ENCODE measurements at places on chromosomes 2 and 18.

DNA sequence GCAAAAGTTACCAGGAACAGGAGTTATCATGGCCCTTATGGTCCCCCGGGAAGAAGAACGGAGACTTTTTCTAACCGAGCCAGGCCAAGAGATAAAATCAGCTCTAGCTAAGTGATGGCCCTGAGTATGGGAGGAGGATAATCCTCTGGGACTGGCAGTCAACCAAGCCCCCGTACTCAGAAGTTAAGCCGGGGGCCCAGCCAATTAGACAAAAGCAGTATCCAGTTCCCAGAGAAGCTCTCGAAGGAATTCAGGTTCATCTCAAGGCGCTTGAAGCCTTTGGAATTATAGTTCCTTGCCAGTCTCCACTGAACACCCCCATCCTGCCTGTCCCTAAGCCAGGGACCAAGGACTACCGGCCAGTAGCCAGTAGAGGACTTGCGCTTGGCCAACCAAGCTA, 365.3 kb upstream of the TCF4 start:
- no peak for DNase-seq

- DNase-seq, result no peak
Measured at GRCh38 chr2:9599430-9599829, 31.4 kb downstream of the YWHAQ start.

DNA sequence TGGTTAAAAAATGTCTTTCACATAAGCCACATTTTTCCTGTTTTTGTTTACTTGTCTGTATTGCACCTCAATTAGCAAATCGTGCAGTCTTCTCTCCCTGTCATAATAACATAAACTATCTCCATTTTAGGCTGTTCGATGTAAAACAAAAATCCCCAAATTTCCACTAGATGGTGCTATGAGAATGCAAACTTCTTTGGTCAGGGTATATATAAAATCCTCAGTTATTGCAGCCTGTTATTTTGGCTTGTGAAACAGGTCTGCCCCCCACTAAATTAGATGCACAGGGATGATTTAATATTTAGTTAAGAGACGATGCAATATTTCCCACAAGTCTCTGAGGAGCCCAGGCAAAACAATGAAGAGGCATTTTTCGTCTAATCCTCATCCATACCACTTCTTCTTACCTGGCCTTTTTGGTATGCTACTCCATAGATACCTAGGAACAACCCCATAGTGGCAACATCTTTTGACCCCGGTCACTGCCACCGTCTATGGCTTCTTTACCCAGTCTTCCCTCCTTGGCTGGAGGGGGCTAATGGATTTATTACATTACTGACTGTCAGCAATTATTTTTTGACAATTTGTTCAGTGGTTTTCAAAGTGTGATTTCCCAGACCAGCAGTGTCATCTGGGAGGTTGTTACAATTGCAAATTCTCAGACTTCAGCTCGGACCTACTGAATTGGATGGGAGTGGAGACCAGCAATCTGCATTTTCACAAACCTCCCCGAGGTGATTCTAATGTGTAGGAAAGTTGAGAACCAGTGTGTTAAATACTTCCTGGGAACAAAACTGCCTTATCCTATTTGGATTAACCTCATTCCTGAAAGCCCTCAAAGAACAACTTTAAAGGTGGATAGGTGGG, 117.4 kb upstream of the CWC22 start:
- DNase-seq, result no peak

DNA sequence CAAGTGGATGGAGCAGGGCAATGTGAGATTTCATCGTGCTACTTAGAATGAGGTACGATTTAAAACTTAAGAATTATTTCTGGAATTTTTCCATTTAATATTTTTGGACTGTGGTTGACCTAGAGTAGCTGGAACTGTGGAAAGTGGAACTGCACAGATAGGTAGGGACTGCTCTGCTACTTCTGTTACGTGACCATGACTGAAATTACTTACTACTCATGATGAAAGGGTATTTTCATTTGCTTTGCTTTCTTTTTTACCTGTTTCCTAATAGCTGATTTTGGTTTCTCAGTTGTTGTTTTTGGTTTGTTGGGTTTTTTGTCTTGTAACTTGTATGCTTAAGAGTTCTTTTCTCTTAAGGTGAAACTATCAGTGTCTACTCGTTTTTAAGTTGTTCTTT, 11.4 kb downstream of the UBE2E3 start:
- DNase-seq, result no peak

DNA sequence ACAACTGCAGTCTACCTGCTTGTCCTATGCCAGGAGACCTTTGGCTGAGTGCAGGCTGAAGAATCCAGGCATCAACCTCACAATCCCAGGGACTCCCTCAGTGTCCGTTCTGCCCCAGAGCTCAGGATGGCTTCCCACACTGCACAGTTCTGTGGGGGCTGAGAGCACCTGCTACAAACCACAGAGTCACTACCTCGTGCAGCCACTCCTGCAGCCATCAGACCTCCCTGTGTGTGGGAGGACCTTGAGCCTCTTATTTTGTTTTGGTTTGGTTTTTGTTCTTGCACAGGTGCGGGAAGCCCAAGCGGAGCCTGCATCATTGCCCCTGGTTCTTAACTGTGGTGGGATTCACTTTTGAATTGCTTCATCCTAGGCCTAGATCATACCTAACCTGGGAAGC, 31.0 kb downstream of the NAT8 start:
- no peak for DNase-seq

GRCh38 chr2:101534149-101534611, 59.3 kb upstream of the RFX8 start:
- no peak for DNase-seq

DNA sequence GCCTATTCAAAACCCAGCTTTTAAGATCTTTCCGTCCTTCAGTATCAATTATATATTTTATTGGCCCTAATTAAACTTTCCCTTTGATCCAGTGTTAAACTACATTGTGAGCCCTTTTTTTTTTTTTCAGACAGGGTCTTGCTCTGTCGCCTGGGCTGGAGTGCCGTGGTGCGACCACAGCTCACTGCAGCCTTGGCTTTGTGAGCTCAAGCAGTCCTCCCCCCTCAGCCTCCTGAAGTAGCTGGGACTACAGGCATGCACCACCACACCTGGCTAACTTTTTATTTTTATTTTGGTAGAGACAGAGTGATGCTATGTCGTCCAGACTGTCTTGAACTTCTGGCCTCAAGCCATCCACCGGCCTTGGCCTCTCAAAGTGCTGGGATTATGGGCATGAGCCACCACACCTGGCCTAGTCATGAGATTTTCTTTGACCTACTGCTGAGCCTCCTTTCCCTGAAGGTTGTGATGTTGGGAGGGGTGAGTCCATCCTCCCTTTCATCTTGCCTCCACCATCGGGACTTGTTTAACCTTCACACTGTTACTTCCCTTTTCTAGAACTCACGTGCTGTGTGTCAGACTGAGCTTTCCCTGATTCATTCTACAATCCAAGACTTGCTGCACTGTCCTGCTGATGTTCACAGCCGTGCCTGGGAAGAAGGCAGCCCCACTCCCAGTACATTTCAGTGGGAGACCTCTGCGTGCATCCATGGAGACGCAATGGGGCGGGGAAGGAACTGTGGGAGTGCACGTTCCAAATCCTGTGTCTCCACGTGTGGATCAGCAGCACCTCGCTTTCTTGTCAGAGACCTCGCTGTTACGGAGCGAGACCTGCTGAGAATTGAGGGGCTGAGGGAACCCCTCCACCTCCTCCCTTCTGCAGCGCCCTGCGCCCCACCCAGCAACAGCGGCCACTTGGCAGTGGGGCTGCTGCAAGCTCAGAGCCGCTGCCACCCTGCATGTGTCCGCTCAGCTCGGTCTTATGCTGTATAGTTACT, 10.8 kb downstream of the OXER1 start:
- DNase-seq, result no peak

Data from stimulated activated CD8-positive, alpha-beta memory T cell treated with anti-CD3 and anti-CD28 coated beads, Interleukin-15, amount 100 ng/mL, for 48 hours (primary cell).